Activated naive CD8-positive, alpha-beta T cell treated with anti-CD3 and anti-CD28 coated beads, Interleukin-2, amount 50 U/mL, for 16 hours (primary cell): ENCODE measurements at places on chromosomes 1 and 21.
A peak's percentile ranks its signal among the peaks of the same experiment; 100 is the strongest.

DNA sequence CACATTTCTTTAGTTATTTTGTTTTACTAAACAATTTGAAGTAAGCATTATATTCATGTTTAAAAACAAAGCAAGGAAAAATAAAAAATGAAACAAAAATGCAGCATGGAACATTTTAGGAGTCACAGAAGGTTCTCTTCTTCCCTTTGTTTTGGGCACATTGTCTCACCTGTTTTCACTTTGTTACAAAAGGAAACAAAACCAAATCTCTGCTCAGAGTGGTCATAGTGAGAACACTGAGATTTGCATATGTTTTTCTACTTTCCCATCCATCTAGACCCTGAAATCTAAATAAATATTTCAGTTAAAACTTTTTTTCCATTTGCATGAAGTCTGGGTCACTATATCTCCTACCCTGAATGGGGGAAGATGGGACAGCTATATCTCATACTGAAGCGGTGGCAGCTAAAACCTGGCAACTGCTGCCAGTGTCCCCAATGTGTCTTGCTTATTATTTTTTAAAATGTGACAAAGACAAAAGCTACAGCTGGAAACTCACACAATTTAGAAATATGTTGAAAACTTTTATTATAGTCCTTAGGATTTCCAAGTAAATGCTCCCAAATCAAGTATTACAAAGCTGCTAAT, 3.5 kb downstream of the EXOC8 start:
- DNase-seq = no peak

DNA sequence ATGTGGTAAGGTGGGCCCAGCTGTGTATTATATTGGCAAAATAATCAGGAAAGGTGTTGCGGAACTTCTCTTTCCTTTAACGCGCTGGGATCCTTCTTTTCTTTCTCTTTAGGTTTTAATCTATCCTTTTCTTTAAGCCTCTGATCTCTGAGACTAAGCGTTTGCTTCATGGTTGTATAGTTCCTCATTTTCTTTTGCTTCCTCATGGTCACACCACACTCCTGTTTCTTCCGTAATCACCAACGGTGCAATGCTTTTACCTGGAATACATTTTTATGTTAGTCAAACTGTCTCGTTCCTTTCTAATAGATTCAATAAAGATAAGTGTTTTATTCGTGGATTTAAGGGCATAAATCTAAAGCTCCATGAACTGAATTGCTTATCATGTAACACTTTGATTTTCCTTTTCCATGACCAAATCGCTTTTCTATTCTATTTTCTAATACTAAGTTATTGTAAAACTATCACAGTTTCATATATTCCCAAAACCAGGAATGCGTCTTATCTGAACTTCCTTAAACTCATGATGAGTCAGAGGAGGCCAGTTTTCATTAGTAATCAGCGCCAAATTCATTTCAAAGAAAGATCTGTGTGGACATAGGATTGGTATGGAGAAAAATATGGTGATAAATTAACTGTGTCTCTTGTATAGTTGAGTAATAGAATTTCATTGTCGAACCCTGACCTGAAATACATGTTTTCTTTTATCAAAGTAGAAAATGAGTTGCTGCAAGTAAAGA, 12.2 kb downstream of the SDCCAG8 start:
- DNase-seq = no peak

DNA sequence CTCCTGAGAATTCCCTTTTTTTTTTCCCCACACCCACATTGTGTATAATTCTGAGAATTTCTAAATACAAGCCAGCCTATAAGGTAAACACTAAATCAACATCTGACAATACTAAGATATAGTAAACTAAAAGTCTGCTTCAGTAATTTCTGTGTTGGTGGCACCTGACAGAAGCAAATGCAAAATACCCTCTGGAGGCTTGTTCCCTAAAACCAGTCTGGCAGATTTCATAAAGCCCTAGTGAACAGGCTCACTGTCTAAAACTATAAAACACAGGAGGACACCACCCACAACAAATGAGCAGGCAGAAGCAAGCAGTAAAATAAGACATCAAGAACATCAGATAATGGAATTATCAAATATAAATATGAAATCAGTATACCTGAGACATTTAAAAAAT, 11.5 kb downstream of the TRIM33 start:
- no peak for DNase-seq

GRCh38 chr1:161998811-161999210, 24.9 kb downstream of the OLFML2B start:
- DNase-seq = no peak

DNA sequence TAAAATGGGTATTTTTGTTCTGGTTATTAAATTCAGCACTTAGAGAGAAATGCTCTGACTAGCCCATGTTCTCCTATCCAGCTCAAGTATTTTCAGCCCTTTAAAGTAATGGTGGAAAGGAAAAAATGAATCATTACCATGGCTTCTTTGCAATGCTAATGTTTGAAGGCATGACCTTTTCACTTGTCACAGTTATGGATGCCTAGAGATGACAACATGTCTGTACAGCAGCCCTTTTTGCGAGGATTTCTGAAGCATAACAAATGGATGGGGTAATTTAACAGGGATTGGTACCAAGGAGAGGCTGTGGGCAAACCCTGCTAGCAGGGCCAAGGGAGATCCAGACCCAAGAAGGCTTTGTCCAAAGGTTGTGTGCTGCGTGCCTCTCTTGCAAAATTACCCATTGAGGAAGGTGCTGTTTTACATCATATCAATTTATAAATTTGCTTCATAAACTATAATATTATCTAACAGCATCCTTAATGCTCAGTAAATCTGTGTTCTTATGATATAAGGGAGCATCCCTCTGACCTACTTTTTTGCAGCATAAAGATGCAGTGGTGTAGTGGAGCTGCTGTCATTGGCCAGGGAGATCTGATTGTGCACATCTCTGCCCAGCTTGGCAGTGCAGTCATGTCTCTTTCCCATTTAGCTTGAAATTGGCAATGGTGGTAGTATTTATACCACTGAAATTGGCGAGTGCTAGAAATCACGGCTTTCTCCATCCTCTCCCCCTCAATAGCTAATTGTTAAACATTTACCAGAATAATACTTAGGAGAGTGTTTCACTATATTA, 327.1 kb downstream of the PCP4 start:
- DNase-seq = no peak

DNA sequence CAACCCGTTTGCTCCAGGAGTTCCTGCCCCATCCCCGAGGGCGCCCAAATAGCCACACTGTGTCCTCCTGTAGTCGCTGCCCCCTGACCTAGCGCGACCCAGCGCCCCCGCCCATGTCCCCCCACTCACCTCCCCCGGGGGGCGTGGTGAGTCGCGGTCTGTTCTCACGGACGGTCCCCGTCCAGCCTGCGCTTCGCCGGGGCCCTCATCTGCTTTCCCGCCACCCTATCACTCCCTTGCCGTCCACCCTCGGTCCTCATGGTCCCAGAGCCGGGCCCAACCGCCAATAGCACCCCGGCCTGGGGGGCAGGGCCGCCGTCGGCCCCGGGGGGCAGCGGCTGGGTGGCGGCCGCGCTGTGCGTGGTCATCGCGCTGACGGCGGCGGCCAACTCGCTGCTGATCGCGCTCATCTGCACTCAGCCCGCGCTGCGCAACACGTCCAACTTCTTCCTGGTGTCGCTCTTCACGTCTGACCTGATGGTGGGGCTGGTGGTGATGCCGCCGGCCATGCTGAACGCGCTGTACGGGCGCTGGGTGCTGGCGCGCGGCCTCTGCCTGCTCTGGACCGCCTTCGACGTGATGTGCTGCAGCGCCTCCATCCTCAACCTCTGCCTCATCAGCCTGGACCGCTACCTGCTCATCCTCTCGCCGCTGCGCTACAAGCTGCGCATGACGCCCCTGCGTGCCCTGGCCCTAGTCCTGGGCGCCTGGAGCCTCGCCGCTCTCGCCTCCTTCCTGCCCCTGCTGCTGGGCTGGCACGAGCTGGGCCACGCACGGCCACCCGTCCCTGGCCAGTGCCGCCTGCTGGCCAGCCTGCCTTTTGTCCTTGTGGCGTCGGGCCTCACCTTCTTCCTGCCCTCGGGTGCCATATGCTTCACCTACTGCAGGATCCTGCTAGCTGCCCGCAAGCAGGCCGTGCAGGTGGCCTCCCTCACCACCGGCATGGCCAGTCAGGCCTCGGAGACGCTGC, 1.1 kb downstream of the HTR6 start:
- DNase-seq = no peak

DNA sequence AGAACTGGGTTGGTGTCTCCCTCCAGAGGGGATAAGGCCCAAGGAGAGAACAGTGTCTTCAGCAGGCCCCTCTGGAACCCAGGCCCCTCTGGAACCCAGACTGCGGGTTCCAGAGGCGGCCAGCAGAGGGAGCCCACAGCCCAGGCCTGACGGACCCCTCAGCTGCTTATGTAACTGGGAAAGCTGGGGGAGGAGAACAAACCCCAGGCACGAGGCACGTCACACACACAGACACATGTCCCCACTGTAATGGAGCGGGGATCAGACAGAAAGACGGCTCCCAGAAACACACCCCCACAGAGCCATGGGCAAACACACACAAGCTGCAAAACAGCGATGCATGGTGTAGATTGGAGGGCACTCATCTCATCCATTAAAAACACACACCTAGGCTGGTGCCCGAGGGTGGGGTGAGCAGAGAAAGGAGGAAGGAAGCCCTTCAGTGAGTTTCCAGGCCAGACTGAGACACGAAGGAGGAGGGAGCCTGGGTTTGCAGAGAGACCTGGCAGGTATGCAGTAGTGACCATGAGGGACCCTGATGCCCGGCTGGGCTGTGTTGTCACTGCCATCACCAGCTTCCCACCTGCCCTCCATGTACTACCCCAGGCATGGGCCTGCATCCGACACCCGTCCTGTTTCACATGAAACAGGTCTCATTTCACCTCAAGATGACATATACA, 2.8 kb upstream of the IGSF8 start:
- peak; percentile 61 for DNase-seq

DNA sequence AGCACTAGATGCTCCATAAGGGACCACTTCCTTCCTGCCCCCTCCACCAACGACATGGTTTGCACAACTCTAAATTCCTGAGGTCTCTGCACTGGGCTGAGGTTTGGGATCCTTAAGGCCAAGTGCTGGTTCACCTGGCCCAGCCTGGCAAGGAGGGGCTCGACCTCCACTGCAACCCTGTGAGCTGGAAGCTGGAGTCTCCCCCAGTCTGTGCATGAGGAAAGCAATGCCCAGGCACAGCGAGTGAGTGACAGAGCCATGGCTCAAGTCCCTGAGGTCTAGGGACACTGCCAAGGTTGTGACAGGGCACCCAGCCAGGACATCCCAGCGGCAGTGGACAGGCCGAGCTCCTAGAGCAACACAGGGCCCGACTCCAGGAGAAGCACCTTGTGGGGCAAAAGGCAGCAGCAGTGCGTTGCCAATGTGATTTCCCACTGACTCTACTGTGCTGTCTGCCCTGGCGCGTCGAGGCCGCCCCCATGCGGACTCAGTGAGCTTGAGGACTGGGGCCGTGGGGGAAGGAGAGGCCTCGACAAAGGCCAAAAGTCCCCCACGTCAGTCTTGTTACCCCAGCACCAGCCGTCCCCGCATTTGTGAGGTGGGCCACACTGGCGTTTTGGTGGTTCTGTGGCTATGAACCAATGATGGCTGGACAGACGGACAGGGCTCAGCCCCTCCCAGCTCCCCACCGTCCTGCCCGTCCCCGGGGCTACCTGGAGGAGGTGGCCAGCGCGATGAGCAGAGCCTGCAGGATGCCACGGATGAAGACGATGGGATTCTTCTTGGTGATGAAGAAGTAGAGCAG, 30.0 kb downstream of the PODN start:
- no peak for DNase-seq

DNA sequence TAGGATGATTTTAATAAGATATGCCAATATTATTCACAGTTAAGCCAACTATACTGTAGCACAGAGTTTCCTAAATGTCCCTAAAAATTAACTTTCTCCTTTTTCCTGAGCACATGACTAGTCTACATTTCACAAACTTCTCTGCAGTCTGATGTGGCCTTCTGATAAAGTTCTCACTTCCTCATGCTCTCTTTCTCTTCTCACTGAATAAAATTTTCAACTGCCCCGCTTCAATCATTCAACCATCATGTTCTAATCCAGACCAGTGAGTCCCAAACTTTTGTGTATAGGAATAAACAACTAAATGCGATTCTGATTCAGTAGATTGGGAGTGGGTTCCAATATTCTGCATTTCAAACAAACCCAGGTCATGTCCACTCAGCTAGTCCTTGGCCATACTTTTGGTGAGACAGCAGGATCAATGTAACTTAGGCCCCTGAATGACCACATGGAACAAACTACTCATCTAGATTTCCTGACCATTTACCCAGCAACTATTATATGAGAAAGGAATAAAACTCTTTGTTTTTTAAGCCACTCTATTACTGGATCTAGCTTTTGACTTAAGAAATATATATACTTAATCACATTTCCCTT, 20.1 kb downstream of the TUT4 start:
- no peak for DNase-seq

GRCh38 chr1:200438911-200439310, 29.1 kb upstream of the ZNF281 start:
- DNase-seq = no peak

- DNase-seq = no peak
These were observed 225.8 kb upstream of the L1TD1 start for GRCh38 chr1:61968869-61969268.

- no peak for DNase-seq
These were observed 3.9 kb downstream of the CD53 start for GRCh38 chr1:110876748-110877341.

GRCh38 chr1:81574408-81574807, 226.3 kb upstream of the ADGRL2 start:
- DNase-seq = no peak

DNA sequence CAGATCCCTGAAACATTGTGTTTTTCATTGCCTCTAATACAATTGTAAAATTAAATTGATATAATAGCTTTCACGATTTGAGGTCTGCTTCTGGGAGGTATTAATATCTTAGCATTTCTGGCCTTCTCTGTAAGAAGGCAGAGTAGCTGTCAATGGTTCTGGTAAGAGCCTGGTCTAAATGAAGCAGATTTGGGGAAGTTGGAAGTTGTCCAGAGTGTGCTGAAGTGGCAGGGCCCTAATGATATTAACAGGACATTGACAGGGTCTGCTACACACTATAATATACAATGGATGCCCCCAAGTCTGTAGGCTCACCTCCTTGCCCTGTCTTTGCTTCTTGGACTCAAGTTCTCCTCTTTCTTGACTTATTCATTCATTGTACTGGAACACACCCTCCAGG, 99.5 kb downstream of the C4BPA start:
- no peak for DNase-seq

DNA sequence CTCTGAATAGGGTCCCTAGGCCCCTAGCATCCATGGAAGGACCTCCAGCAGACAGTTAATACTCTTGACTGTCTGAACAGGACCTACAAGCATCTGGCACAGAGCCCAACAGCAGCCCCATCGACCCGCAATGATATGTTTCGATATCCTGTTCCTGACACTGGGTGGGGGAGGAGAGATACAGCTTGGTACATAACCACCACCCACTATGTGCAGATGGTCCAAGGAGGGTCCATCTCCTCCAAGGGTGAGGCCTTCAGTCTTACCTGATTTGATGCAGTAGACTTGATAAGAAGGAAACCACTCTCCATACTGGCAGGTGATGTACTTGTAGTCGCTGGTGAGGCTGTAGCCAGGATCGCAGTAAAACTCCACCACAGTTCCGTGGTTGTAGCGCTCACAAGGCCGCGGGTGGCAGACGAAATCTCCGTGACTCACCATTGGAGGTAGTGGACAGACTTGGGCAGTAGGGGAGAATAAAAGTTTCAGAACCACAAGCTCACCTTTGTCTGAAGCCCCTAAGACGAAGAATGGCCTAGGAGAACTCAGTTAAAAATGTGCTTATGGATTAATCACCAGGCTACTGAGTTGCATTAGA, 86.0 kb upstream of the TLR5 start:
- no peak for DNase-seq

- DNase-seq = no peak
These were observed 33.9 kb downstream of the LDLRAP1 start for GRCh38 chr1:25577134-25577920.

GRCh38 chr1:172145231-172145651, 275.2 kb upstream of the C1orf105 start:
- no peak for DNase-seq
